Activated T-helper 9 cell treated with anti-CD3 and anti-CD28 coated beads, Interleukin-2, amount 50 U/mL, for 16 hours (primary cell): ENCODE measurements at places on chromosomes 2 and 18.

DNA sequence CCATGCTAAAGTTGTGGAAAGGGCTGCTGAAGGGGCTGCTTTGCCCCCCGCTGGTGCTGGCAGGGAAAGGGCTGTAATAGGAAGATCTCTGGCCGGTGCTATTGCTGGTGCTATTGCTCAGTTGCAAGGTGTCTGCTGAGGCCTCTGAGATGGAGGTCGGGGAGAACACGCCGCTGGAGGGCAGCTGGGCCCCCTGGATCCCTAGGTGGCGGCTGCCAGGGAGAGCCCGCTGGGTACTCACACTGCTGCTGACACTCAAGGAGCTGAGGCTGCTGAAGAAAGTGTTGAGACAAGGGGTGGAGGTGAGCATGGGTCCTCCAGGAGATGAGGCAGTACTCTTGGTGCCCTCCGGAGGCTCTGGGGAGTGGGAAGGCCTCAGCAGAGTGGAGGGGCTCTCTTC is 4.2 kb downstream of the FOXI3 start:
- no peak for DNase-seq

GRCh38 chr2:45330108-45330507 is 281.0 kb downstream of the SRBD1 start:
- DNase-seq: no peak

DNA sequence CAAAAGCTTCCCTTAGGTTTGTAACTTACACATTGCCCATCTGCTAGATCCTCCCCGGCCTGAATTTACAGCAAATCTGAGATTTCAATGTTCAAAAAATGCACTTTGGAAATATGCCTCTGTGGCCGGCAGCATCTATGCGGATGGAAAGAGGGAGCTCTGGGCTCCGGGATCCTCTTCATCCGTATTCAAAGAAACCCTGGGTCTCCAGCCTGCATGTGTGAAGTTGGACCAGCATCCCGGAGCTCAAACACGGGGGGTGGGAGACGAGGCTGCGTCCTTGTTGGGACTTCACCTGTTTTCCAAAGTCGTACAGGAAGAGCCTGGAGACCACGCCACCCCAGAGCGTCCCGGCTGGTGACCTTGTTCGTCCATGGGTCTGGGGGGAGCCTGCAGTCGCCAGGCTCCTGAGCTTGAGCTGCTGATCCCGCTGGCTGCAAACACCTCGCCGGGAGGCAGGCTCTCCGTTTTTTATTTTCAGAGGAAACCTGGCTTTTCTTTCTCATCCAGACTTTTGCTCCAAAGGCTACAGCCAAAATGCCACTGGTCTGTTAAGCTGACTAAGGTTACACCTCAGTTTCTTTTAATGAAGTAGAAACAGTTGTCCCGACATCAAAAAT is 77.4 kb downstream of the PTGR3 start:
- no peak for DNase-seq

GRCh38 chr2:113791697-113792590 is 35.5 kb upstream of the SLC35F5 start:
- DNase-seq: no peak

GRCh38 chr2:9398881-9399780 is 24.2 kb downstream of the ITGB1BP1 start:
- DNase-seq: no peak

DNA sequence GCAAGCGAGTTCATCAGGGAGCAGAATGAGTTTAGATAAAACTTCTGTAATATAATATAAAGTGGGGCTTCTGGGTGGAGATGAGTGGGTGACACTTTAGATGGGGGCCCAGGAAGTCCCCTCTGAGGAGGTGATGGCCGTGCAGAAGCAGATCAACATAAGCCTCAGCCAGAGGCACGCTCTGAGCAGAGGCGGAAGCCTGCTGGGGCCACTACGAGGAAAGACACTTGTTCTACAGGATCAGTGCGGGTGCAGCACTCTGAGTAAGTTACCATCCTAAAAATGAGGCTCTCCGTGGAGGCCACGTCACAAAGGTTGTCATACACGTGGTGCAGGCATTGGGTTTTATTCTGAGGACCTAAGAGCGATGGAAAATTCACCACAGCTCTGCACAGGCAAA is 22.3 kb downstream of the TMEM18 start:
- no peak for DNase-seq

DNA sequence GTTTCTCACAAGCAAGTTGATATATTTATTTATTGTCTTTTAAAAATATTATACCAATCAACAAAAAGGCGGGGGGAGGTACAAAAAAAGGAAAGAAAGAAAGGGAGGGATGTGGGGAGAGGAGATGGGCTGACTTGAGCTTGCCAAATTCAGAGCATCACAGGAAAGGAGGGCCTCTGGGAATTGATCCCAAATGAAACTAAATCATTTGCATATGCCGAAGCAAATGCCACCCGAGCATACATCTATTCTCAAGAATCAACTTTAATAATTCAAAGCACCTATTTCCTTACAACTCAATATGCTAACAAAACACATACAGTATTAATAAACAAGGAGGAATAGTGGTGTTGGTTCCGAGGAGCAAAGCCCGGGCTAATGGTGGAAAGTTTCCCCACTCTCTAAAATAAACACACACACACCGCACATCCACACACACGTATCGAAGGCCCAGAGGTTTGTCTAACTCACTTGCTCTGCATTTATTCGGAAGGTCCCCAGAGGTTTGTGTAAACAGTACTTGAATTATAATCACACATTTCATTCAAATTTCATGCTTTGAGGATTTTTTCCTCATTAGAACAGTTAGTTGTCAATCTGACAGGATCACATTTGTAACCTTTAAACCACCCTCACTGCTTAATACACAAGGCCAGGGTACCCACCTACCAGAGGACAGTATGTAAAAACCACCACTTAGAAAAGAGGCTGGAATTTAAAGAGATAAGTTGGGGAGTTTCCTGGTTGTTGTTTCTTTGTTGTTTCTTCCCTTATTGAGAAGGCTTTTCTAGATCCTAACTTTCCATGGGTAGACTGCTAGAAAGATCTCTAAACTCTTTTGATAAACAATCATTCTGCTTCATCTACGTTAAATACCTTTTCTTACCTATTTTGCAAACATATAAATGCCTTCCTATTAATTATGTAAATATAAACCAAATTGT is 264.7 kb downstream of the TCF4 start:
- DNase-seq: no peak

DNA sequence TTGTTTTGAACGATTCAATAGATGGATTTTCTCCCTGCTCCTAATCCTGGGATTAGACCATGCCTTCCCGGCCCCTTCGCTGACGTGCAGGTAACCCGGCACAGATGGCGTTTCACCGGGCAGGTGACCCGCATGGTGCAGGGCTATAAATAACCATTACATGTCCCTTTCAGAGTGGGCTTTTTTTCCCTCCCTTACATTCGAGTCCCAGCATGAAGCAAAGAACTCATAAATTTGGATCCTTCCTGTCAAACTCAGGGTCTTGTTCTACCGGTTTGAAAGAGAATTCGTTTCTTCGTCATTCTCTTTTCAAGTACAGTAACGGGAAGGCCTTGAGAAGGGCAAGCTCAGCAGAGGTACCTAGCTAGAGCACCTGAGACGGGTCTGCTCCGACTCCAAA is 46.1 kb downstream of the EDAR start:
- no peak for DNase-seq

GRCh38 chr2:240989451-240990265 is 8.8 kb upstream of the SNED1 start:
- DNase-seq: no peak

DNA sequence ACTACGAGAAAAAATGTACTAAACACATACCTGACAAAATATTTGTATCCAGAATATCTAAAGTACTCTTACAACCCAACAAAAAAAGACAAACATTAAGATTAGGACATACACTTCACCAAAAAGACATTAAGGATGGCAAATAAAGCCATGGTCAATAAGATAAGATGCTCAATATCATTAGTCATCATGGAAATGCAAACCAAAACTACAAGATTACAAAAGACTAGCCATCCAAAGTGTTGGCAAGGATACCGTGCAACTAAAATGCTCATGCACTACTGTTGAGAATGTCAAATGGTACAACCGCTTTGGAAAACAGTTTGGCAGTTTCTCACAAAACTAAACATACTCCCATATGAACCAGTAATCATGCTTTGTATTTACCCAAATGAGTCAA is 29.7 kb downstream of the MAP3K2 start:
- no peak for DNase-seq

GRCh38 chr18:58338961-58339592 is 289.8 kb downstream of the ALPK2 start:
- DNase-seq: no peak

- DNase-seq: no peak
Observed at GRCh38 chr18:7037470-7037869, 80.1 kb downstream of the LAMA1 start.

- DNase-seq: no peak
Observed at GRCh38 chr2:143475041-143475776, 346.0 kb downstream of the ARHGAP15 start.

- no peak for DNase-seq
Observed at GRCh38 chr2:47311764-47312490, 91.0 kb upstream of the MSH2 start.

DNA sequence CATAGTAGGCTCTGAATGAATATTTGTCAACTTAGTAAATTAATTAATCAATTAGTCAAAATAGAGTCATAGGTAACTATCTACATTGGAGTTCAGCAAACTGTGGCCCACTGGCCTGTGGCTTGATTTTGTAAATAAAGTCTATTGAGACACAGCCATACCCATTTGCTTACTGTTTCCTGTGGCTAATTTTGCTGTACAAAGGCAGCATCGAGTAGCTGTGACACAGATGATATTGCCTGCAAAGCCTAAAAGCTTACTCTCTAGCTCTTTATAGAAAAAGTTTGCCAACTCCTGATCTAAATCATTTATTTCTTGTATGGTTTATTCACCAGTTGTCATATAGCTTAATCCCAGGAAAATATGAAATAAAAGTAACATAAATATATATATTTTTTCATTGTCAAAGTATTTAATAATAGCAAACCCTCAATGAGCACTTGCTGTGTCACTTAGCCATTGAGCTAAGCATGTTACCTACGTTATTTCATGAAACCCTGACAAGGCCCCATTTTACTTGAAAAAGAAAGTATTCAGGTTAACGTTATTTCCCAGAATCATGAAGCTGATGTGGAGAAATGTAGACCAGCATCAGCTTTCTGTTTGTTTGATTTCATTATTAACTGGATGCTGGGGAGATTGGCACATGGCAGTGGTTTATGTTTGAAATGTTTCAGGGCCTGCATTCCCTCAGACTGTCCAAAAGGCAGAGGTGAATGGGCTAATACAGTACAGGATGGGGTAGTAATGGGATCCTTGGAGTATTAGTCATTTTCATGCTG is 69.6 kb downstream of the ICOS start:
- no peak for DNase-seq

DNA sequence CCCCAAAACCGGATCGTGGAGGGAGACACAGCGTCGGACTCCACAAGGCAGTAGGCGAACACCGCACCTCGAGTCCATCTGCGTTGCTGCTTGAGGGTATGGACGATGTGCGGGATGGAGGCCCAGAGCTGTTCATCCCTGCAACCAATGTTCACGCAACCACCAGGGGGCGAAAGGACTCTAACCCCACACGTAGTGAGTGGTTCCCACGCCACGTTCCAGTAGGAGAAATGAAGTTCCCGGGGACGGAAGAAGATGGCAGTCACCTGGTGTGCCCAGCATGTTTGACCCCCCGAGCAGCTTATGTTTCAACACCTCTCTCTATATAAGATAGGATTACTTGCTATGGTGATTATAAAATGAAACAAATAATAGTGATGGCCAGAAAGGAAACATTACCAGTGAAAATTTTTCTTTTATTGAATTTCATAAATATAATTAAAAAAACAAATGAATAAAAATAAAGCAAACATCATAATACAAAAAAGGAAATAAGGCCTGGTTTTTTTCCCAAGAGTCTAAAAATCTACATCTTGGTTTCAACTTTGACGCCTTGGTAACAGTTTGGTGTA is 184.3 kb downstream of the SH3BP4 start:
- DNase-seq: peak; percentile 2

DNA sequence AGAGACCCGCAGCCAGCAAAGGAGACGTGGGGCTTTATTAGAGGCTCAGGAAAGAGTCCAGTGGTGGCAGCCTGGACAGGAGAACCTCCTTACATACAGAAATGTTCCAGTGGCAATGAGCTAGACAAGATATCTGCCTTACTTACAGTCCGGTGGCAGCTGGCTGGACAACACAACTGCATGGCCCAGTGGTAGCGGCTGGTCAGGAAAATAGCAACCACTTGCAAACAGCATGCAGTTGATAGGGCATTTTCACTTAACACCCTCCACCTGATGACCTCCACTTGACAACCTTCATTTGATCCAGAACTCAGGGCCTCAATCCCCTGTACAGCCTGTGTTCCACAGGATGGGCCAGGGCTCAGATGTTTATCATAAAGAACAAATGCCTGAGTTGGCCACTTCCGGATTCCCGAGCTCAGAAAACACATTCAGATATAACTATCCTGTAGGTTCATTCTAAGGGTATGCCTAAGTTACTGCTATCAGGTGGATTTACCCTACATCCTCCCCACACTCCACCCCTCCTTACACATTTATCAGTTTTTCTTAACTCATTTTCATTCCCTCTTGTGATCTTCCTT is 63.3 kb upstream of the ITPRID2 start:
- no peak for DNase-seq

GRCh38 chr2:68231061-68231372 is 21.3 kb downstream of the PPP3R1 start:
- no peak for DNase-seq

DNA sequence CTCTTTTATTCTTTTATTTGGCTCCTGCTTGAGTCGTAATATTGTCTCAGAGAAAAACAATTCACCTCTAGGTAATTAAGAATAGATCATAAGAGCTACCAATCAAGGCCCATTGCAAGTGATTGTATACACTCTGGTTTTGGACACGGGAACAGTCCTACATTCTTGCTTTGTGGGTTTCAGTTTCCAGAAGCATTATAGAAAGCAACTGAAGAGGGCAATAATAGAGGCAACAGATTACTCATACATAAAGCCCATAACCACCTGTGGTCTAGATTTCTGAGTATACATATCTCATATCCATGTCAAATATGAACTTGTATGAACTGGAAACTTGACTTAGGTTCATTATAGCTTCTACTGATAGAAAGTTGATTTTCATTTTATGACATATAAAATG is 65.4 kb downstream of the DIS3L2 start:
- DNase-seq: no peak

DNA sequence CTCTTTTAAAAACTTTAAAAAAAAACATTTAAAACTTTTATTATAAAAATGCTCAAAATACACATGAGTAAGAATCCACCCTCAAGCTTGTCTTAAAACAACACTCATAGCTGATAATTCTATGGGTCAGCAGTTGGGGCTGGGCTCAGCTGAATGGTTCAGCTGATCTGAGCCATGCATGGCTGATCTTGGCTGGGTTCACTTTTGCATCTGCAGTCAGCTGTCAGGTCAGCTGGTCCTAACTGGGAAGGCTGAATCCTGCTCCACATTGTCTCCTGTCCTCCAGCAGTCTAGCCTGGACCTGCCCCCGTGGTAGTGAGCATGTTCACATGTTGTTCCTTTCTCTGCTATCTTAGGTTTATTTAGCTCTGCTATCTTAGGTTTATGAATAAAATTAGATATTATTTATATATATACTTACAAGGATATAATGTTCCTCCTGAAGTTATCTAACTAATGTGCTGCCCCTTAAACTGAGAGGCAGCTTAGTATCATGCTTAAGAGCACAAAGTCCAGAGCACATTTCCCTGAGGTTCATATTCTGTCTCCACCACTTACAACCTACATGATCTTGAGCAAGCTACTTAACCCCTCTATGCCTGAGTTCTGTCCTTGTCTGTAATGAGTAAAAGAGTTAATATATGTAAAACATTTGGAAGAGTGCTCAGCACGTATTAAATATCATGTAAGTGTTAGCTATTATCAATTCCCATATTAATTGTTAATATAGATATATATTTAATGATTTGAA is 309.4 kb downstream of the PTPRM start:
- no peak for DNase-seq

GRCh38 chr2:102027036-102027980 is 35.5 kb downstream of the IL1R2 start:
- DNase-seq: no peak
